ENCODE measurements at places on chromosomes 6 and 20. TPM values are rescaled to one million over a fixed set of nuclear protein-coding genes. Genes with fewer than 3 reads are reported as not detected.

The CDKN1A gene
- total RNA-seq: 258 TPM

The NKX2-4 gene
- total RNA-seq: not detected

The CCN6 gene
- not detected for total RNA-seq

The LMBRD1 gene
- total RNA-seq: 12.8 TPM

The EYA4 gene
- total RNA-seq: 13.7 TPM

The C20orf141 gene
- total RNA-seq: 0.60 TPM

The FAM209B gene
- 0.42 TPM for total RNA-seq

The CNR1 gene
- 0.49 TPM for total RNA-seq

The DEFB132 gene
- not detected for total RNA-seq

The CDSN gene
- total RNA-seq: not detected

The DAAM2 gene
- total RNA-seq: 0.02 TPM

The TRIM40 gene
- not detected for total RNA-seq

The FAM83C gene
- not detected for total RNA-seq

The BHLHE23 gene
- total RNA-seq: not detected

The KLC4 gene
- total RNA-seq: 8.7 TPM

The NHLRC1 gene
- total RNA-seq: 1.9 TPM

The PNPLA1 gene
- not detected for total RNA-seq

The RAMACL gene
- 0.07 TPM for total RNA-seq

The HRH3 gene
- total RNA-seq: not detected

All from A549 treated with DMSO at 1 μM for 4 hours (cell line).